Endodermal cell (in vitro differentiated cells): ENCODE measurements at places on chromosomes 7 and 10. TPM values are rescaled to one million over a fixed set of nuclear protein-coding genes. Genes with fewer than 3 reads are reported as not detected.
A peak's percentile ranks its signal among the peaks of the same experiment; 100 is the strongest.

Gene MUC3A
- total RNA-seq: 6.3 to 14.3 TPM (median 7.7 TPM) in 3 replicates

Gene ADCY1
- total RNA-seq: 13.6 and 15.3 TPM in 2 replicates

Gene ABCB1
- total RNA-seq: 0.07 TPM in 1 of 3 replicates, not detected in the others

GRCh38 chr7:53641091-53641490, 605.7 kb downstream of the POM121L12 start:
- no peaks in the 10 kb centered on the region for H3K4me1 ChIP-seq
- no peaks in the 10 kb centered on the region for H3K36me3 ChIP-seq
- no peak for DNase-seq
- peak overlapping the region; percentile 50 for H3K27ac ChIP-seq
- H3K4me3 ChIP-seq: no peak overlapping the region

DNA sequence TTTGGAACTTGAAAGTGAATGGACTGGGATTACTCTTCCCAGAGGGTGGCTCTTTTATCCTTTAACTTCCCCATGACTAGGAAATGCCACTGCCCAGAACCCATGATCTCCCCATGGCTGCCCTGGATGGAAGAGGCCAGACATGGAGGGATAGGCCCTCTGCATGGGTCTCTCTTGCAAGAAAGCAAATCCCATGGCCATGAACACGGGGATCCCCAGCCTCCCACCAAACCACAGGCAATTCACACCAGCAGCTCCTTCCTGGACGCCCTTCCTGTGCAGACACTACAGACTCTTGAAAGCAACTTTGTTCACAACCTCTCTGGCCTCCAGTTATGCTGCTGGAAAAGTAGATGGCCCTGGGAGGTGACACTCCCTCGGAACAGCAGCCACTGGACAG, 55.0 kb downstream of the EBF3 start:
- H3K4me3 ChIP-seq: no peak overlapping the region
- H3K27ac ChIP-seq: no peak overlapping the region
- no peaks in the 10 kb centered on the region for H3K4me1 ChIP-seq

DNA sequence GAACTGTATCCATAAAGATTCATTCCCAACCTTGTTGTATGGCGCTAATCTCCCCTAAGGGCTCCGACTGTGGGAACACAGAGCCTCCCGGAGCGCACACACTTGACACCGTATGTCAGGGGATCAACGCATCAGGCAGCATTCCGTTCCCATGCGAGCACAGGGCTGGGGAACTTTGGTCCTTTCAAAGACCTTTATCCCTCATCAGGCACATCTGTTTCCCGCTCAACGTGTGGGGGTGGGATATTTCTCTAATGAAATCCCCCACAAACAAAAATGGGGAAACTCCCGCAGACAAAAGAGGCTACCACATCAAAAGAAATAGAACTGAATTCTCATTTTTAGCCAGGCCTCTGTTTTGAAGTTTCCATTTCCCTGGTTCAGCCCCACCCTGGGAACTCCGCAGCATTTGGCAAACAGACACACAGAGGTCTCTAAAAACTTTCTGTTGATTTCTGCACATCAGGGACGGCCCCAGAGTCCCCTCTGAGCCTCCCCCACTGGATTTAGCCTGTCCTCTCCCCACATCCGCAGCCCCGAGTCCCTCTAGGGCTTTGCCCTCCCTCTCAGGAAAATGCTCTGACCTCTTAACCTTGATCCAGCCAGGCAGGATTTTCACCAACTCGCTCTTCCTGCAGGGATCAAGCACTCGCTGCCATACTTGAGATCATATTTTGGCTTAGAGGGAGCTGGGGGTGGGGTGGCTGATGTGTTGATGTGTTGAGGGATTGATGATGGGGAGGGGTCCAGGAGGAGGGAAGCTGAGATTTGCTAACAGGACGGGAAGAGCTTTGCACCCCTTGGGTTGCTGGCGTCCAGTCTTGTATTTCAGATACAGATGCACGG, 6.6 kb downstream of the CPA5 start:
- no peak for DNase-seq
- H3K36me3 ChIP-seq: no peaks in the 10 kb centered on the region
- H3K4me3 ChIP-seq: no peak overlapping the region
- H3K4me1 ChIP-seq: peaks cover 5% of the 10 kb centered on the region
- H3K27ac ChIP-seq: peak overlapping the region; percentile 97
- peaks cover 6% of the 10 kb centered on the region for H3K27me3 ChIP-seq
